GM12892 (cell line): ENCODE measurements at places on chromosomes 5 and 9.

DNA sequence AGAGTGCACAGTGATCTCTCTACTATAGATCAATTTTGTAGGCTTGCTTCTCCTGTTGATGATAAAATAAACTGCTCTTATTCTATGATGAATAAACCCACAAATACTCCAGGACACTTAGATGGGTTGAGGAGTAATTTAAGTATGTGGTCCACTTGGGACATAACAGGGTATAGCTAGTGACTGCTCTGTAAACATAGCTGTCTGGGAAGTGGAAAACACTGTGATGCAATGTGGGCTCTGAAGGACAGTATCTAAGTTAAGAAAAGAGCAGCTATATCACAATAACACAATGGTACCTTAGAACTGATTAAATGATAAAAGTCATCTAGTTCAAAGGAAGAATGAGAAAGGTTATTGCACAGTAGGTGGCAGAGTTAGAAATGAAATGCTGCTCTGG, 294.3 kb upstream of the HAPLN1 start:
- DNase-seq, result no peak

DNA sequence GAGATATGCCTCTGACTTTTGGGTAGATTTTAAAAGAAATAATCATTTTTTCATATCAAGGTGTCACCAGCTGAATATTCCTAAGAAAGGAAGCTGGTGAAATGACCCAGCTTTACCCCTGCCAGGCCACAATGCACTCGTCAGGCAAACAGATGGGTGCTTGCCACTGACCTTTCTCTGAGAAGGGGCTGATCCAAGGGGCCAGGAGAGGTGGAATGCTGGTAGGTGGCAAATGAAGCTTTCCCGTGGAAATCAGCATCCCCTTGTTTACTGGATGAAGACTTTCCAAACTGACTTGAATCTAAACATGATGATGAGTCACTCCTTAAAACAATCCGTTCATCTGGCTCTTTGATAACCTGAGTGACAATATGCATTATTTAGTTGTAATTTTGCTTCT, 44.3 kb upstream of the PLPP6 start:
- DNase-seq, result no peak

DNA sequence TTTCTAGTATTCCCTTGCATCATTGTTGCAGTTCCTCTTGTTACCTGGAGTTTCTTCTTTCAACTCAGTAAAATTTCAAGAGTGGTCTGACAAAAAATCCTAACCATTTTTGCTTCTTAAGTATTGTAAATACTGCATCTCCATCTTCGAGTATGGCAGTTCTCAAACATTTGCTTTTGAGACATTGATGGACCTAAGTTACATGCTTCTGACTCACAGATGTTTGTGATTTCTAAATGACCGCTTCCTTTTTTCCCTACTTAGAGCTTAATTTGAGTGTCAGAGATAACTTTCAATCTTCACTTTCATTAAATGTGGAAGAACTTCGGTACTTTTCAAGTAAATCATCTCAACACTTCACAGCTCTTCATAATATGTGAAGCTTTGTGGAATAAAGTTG, 4.2 kb downstream of the UHRF2 start:
- DNase-seq, result no peak

GRCh38 chr5:67652201-67652600, 455.6 kb upstream of the CD180 start:
- no peak for DNase-seq

DNA sequence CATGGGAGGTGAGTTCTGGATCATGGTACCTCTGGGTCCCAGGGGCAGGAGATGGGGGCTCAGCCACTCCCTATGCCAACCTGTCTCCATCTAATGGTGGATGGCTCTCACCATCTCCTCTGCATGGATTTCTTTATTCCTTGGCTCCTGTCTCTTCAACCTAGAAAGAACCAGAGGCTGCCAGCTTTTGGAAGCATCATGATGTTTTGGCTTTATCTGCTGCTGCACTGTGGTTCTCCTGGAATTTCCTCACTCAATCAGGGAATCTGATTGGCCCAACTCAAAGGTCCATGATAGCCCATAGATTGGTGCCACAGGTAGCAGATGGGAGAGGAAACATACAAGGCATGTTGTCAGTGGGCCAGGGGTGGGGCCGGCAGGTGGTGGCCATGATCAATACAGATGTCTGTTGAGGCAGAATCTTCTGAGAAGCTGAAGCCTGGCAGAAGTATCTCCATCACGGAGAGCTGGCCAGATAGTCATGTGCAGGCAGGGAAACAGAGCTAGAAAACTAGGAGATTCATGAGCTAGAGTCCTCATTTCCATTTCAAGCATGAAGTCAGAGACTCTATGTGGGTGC, 158.2 kb downstream of the MACROH2A1 start:
- no peak for DNase-seq
